Astrocyte (in vitro differentiated cells and primary cell): ENCODE measurements at places on chromosomes 1 and 21.
A peak's percentile ranks its signal among the peaks of the same experiment; 100 is the strongest.

GRCh38 chr1:17250601-17251000 lies 1.7 kb downstream of the PADI3 start:
- no peak for DNase-seq

- DNase-seq, result peak; percentile 99
Observed at GRCh38 chr1:208207388-208208131, 36.6 kb downstream of the PLXNA2 start.

GRCh38 chr1:202575918-202576653 lies 134.2 kb downstream of the SYT2 start:
- DNase-seq, result peak; percentile 39

DNA sequence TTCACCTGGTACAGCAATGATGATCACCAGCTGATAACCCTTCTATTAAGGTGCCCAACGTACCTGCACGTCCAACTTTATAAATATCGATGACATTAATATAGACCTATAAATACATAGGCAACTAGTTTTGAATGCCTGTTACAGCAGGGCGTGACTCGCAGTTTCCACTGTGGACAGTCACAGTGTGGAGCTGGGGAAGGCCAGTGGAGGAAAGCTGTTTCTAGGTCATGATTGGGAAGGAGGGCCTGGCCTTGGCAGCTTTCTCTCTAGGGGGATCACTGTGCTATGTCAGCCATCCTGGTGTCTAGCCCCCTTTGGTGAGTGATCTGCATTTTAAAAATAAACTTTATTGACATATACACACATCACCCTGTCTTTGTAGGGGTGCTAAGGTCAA lies 4.4 kb upstream of the PRDM15 start:
- no peak for DNase-seq

- DNase-seq, result no peak
Observed at GRCh38 chr1:172629170-172629569, 29.7 kb upstream of the FASLG start.

DNA sequence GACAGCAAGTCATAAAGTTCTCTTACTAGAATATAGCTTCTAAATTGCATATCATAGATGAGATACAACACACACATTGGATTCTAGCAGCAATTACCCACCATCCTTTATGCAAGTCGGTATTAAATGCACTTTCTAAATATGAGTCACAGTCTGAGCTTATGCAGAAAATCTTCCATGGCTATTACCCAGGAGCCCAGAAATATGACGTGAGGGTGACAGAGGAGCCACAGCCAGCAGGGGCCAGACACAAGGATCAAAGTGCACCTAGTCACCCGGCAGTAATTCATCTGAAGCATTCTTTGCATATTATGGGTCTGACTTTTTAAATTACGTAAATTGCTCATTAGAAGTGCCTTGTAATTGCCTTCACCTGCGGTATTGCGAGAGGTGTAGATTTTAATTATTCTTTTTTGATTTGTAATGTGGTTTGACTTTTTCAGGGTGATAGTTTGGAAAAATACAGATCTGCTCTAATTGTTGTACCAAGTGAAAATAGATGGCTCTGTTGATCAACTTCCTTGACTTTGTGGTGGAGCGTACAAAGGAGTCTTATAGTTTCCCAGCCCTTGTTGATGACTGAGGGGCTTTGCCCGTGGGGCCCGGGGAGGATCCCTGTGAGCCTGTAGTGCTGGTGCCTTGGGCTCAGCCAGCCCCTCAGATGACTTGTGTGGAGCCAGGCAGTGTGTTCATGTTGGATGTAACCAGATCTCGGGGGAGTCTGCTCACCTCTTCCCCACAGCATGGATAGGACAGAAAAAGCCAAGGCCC lies 470.0 kb upstream of the VAMP3 start:
- DNase-seq, result peak; percentile 96

DNA sequence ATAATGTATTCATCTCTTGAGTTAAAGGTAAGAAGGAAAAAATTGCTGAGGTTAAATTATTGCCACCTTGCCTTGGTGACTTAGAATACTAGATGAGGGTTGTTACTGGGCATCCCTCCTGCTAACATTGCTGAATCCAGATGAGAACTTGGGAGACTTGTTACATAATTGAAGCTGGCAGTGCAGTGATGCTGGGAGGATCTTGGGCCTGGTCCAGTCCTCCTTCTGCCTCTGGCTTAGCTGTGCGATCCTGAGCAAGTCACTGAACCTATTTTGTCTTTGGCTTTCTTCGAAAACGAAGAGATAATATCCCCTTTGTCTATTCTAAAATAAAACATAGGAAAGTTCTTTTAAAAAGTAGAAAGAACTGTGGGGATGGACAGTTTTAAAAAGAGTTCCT lies 244.9 kb upstream of the NRIP1 start:
- no peak for DNase-seq

DNA sequence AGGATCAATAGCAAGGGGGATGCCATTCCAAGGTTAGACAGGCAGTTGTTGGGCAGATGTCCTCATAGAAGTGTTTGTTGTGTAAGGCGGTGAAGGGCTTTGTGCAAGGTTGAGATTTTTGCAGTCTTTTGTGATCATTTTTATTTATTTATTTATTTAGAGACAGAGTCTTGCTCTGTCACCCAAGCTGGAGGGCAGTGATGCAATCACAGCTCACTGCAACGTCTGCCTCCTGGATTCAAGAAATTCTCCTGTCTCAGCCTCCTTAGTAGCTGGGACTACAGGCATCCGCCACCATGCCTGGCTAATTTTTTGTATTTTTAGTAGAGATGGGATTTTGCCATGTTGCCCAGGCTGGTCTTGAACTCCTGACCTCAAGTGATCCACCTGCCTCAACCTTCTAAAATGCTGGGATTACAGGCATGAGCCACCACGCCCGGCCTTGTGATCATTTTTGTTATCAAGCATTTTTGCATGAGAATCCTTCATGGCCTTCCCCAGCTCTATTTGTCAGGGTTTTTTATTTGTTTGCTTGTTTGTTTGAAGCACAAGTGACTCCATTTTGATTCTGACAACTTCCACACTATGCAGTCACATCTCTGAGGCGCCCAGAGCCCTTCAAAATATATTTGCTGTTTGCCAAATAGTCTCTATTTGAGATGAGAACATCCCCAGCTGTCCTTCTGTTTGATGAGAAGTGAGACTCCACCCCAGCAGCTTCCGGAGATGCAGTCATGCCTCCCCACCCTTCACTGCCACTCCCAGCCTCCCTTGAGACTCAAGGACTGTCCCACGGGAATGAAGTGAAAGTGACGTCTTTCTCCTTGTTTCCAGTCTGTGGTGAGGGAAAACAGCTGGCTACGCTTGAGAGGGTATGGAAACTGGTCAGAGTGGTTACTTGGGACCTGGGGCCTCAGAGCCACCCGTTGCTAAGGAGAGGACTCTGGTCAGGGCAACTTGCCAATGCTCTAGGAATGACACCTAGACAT lies 38.0 kb downstream of the TMEM50B start:
- peak; percentile 76 for DNase-seq

DNA sequence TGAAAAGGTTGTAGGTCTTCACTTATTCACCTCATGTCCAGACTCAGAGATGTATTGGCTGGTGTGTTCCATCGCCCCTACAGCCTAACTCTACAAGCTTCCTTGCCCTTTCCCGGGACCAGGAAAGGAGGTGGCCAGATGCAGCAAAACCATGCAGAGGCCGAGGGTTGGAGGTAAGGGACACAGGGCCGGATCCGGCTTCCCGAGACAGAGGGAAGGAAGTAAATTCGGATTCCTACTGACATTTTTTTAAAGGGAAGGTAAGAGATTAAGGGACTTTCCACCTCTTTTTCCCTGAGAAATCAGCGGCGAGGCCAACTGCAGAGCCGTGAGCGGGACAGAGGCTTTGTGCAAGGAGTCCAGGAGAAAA lies 12.7 kb downstream of the EPHA10 start:
- no peak for DNase-seq

DNA sequence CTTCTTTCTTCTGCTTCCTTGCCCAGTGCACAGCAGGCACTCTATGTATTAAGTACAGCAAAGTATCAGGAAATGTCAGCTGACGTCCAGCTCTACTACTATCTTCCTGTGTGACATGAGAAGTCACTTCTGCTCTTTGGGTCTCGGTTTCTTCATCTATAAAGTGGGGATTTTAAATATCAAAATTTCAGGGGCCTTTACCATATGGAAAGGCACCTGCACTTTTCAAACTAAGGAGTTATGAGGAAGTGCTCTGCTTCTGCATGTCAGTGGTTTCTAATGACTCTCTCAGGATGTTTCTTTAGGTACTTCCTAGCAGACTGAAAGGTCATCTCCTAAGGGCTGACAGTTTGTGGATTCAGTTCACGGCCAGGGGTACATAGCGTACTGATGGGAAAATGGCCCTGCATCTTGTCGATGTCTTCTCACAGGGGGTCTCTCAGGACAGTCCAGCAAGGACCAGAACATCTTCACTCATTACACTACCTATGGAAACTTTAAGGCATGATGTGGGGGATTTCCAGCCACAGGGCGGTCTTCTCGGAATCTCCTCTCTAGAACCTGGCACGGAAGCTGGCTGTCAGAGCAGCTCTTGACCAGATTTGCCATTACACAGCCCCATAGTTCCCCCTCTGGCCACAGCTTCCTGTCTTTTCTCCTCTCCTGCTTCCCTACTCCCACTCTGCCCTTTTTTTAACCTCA lies 42.0 kb upstream of the MTF1 start:
- DNase-seq, result no peak

DNA sequence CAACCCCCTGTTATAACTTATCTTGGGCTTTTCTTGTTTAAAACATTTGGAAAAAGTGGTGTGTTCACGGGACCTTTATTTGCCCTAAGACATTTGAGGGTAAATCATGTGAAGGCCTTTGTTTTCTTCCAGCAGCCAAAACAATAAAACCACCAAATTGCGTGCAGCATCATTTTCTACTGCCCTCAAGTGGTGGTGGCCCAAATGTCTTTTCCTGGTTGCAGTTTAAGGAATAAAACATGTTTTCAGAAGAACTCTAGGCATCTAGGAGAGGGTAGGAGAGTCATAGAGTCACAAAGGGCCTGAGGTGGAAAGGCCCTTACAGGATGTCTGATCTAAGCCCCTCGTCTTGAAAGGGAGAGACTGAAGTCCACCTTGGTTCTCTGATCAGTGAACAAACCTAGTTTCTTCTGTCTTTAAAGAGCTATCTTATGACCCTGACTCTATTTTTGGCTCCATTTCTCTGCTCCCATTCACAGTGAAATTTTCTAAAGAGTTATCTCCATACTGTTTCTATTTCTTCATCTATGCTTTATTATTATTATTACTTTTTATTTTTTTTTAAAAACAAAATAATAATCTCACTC lies 16.0 kb upstream of the EPS15 start:
- peak; percentile 48 for DNase-seq

DNA sequence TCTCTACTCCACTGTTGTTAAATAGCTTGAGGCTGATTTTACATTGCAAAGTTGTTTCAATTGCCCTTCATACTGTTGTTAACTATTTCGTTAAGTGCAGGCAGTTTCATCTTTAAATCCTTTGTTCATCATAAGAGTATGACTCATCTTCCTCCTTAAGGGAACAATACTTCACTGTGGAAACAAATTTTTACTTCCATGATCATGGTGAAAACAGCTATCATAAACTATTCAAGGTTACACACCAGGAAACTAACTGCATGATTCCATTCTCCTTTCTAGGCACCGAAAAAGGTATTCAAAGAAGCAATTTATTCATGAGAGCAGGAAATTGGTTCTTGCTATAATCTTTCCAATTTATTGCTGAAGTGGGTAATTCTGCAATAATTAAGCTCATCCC lies 593.2 kb downstream of the LRRIQ3 start:
- peak; percentile 24 for DNase-seq

- DNase-seq, result peak; percentile 67
Observed at GRCh38 chr1:68231627-68232288, 565 bp downstream of the WLS start.

- no peak for DNase-seq
Observed at GRCh38 chr1:109466452-109467300, at the start of gene SYPL2. TSS of gene SYPL2 (plus strand) at chr1:109466546. CDS start at chr1:109466844, 298 bp downstream.

DNA sequence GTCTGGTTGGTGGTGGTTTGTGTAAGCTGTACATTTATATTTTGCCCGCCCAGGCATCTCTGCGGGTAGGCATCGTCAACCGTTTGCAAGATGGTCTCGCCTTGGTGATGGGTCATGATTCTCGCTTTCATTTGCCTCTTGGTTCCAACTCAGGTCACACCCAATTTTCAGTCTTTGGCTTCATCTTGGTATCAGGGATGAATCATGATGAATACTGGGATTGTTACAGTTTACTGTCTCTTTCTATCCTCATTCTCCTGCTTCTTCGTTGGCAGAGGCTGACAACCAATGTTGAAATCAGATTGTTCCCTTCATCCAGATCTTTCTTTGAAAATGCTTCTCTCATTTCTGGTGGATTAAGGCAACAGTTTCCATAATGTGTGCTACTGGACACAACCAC lies 129.7 kb upstream of the KAZN start:
- no peak for DNase-seq

- DNase-seq, result no peak
Observed at GRCh38 chr1:191279266-191279800, 801.7 kb upstream of the BRINP3 start.

DNA sequence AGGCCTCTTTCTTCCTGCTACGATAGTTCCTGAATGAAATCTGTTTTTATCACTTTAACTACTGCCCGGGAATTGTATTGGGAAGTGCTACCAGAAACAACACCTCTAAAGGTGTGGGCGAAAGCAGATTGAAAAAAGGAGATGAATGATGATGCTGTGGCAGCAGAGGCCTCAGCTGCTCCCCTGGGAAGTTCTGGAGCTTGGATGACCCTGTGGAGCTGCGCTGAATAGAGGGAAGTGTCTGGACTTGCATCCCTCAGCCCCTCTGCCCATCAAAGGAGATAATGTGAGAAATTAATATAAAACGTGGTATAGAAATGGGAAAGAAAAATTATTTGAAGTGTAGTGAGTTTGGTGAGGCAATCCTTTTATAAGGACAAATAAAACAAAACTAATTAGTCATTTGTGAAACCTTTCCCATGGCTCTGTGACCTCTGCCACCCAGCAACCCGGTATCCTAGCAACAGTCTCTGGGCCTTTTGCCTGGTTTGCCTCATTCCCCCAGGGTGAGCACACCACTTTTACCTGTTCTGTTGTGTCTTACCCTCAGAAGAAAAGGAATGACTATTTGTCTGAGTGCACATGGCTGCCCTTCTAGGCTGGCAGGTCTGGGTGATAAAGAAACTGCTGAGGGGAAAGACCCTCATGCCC lies 21.3 kb downstream of the OVAAL start:
- DNase-seq, result no peak

DNA sequence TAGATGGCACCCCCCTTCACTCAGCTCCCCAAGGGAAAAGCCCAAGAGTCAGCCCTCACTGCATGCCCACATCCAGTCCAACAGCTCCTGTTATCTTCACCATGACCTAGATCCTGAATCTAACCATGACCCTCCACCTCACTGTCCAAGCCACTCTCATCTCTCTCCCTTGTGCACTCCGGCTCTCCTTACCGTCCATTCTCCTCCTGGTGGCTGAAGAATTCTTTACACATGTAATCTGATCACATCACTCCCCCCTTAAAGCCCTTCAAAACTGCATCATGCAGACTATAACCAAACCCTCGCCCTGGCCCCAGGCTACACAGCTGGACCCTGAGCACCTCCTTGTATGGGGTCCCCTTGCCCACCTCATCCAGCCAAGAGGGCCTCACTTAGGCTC lies 14.0 kb upstream of the PAQR7 start:
- no peak for DNase-seq
